ENCODE measurements at places on chromosomes 2 and 18. TPM values are rescaled to one million over a fixed set of nuclear protein-coding genes. Genes with fewer than 3 reads are reported as not detected.

E2F6 gene
- total RNA-seq = 11.0 TPM

GRCh38 chr2:12669036-12669435 is 47.7 kb upstream of the TRIB2 start:
- no peak for DNase-seq

SYT4 gene
- not detected for total RNA-seq

CXCR1 gene
- total RNA-seq = not detected

PTPRM gene
- 63.2 TPM for total RNA-seq

FAM124B gene
- not detected for total RNA-seq

PMS1 gene
- 15.5 TPM for total RNA-seq

GRCh38 chr2:156538083-156538504 is 101.9 kb downstream of the GPD2 start:
- DNase-seq = no peak

DNA sequence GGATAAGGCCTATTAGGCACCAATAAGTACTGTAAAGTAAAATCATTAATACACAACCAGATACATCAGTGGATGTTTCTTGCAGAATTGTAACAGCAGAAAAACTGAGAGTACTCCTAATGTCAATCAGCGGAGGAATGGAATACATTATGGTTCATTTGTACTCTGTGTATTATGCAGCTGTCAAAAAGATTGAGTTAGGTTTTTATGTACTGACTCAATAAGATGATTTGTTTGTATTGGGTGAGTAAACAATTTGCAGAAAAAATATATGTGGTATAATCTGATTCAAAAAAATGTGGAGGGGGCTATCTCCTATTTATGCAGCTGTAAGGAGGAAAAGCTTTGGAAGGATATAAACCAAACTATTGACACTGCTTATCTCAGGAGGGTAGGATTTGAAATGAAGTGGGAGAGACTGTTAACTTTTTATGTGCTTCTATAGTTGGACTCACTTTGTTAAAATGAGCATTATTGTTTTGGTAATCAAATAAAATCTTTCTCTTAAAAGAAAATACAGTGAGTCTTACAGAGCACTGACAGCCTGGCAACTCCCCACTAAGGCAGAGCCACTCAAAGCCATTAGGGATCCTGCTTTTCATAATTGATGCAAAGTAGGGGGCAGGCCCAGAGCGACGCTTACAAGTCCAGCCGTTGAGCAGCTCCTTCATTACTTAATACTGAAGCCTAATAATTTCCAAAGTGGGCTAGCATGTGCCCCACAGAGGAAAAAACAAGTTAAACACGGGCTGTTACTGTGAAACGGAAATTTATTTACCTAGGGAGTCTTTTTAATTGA is 168.8 kb downstream of the PHLPP1 start:
- no peak for DNase-seq

GRCh38 chr2:219269362-219270054 is 9.7 kb upstream of the DNAJB2 start:
- peak; percentile 63 for DNase-seq

DNA sequence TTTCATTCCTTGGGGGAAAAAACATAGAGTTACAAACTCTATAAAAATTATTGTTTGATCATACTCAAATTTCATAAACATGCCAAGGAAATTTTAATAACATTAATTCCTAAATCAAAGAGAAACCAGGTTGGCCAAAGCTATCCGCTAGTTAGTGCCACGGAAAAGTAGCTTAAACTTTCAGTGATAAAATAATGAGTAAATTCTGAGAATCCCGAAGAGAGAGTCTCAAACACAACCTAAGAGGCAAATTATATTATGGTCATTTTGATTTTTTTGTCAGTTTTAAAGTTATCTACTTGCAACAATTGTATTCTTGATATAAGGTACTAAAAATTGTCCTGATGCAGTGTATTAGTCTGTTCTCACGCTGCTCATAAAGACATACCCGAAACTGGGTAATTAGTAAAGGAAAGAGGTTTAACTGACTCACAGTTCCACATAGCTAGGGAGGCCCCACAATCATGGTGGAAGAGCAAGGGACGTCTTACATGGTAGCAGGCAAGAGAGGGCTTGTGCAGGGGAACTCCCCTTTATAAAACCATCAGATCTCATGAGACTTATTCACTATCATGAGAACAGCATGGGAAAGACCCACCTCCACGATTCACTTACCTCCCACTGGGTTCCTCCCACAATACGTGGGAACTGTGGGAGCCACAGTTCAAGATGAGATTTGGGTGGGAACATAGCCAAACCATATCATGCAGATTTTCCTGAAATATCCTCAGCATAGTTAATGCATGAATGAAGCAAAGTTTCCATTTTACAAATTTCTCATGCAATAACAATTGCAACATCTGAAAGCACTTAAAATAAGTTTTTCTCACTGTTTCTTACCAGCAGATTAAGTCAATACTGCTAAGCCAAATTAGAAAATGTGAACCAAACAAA is 205.9 kb upstream of the STK17B start:
- no peak for DNase-seq

DNA sequence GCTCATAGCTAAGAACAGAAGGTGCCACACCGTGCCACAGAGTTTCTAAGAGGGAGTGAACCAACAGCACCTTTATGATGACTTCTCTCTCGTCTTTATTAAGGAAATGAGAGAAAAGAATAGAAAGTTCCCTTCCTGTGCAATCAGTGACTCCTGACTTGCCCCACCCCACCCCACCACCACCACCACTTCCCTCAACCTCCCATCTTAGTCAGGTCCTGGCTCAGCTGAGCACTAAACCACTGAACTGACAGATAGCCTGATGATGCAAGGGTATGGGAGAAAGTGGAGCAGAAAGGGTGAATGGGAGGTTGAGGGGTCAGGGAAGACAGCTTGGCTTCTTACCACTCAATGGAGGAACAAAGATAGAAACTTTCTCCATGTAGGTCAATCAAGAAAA is 75.2 kb upstream of the RMDN2 start:
- no peak for DNase-seq

DSG4 gene
- total RNA-seq = not detected

TMEFF2 gene
- not detected for total RNA-seq

GRCh38 chr18:8299054-8299980 is 309.9 kb upstream of the RAB12 start:
- DNase-seq = no peak

DNA sequence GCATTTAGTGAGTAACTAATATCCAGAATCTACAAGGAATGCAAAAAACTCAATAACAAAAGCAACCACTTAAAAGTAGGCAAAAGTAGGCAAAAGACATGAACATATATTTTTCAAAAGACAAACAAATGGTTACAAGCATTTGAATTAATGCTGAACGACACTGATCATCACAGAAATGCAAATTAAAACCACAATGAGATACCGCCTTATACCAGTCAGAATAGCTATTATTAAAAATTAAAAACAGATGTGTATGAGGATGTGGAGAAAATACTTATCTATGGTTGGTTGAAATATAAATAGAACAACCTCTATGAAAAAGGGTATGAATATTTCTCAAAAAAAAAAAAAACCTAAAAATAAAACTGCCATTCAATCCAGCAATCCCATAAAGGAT is 51.7 kb downstream of the SNTG2 start:
- DNase-seq = no peak

- no peak for DNase-seq
Observed at GRCh38 chr2:108244667-108245414, 5.1 kb downstream of the SULT1C3 start.

NXPH2 gene
- 2.0 TPM for total RNA-seq

DNA sequence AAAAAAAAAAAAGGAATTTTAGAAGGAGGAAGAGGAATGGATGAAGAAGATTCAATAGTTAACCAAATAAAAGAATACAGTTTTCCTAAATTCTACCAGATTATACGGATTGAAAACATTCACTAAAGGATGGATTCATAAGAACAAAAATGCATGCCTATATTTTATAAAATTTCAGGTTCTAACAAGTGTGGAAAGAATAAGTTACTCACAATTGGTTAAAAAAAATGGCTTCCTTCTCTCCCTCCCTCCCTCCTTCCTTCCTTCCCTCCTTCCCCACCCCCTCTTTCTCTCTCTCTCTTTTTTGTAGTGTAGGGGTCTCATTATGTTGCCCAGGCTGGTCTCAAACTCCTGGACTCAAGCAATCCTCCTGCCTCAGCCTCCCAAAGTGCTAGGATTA is 1.6 kb upstream of the TP53I3 start:
- no peak for DNase-seq

ELOA2 gene
- total RNA-seq = not detected

- DNase-seq = no peak
Observed at GRCh38 chr2:33496726-33497125, 20.3 kb downstream of the RASGRP3 start.

DNA sequence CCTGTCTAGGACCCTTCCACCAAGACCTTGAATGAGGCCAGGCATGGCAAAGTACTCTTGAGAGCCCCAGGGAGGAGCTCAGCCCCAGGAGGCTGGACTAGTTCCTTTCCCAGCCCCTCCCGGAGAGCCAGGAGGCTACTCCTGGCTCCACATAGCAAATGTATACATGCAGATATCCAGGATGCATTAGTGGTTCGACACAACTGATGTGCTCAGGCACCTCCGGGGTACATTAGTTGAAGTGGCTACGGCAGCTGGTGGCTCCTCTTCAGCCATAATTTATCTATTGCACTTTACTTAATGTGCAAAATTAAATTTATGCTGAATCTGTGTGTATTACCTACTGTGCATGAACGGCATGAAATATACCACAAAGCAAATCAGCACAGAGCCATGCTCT is 182.8 kb upstream of the MEIS1 start:
- no peak for DNase-seq

ZNF804A gene
- total RNA-seq = not detected

GAL3ST2 gene
- not detected for total RNA-seq

STARD6 gene
- 1.9 TPM for total RNA-seq

DSC1 gene
- not detected for total RNA-seq

- DNase-seq = no peak
Observed at GRCh38 chr2:26792720-26793119, 6.9 kb downstream of the CENPA start.

DNA sequence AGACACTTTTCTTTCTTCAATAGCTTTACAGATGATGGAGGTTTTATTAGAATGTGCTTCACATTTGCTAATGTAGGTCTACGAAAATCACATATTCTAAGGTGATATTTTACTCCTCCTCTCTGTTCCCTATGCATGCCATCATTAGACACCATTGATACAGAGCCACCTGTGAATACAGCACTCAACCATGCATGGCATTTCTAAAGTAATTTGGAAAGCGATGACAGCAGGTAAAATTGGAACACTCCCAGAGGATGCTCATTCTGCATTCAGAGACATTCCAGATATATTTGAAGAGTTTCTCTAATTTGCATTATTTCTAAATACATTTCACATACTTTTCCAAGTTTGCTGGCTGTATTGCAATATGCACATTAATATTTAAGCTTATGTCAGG is 65.3 kb upstream of the RIT2 start:
- DNase-seq = no peak

Measured in epithelial cell of proximal tubule (primary cell).